Vagina (tissue), 2 donors: ENCODE measurements at places on chromosomes 5 and 9. TPM values are rescaled to one million over a fixed set of nuclear protein-coding genes. Genes with fewer than 3 reads are reported as not detected.

Gene RAB3C
- 2.5 TPM for total RNA-seq

Gene DOCK8
- 18.4 TPM for total RNA-seq

Gene SLC1A3
- 18.9 TPM for total RNA-seq

Gene LAMC3
- total RNA-seq, result 13.3 TPM

Gene CEL
- total RNA-seq, result 0.74 TPM

Gene MSMP
- total RNA-seq, result not detected

Gene TRIM36
- 2.2 TPM for total RNA-seq

GRCh38 chr5:141515141-141515540, 26.3 kb downstream of the PCDHGC5 start:
- no peak for DNase-seq

GRCh38 chr5:37891832-37892231, 52.0 kb upstream of the GDNF start:
- DNase-seq, result no peak

DNA sequence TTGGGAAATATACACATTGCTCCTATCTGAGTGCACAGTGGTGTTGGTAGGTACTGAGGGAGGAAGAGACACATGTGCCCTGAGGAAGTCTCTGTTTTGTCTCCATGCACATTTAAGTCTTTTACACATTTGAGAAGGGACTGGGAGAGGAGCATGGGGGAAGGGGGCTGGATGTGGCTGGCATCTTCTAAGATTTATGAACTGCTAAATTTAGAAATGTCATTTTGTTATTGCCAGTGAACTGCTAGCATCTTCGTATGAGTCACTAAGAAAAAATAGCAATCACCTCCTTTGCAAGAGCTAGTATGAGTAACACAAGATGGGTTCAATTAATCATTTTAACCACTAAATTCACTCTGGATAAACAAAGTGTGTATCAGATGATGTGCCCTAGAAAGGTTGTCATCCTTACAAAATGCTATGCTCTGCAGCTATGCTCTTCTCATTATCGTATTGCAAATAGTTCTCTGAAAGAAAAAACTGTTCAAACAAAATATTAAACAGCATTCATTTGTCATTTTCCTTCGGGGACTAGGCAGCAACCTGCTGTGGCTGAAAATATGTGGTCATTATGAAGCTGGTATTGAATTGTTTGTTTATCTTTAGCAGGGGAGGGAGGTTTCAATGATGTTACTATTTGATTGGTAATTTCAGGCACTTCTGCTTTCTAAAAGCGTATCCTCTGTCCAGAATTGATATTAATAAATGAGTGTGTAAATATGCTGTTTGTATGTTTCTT, 236.5 kb downstream of the DMRTA1 start:
- DNase-seq, result no peak

GRCh38 chr5:82597437-82597836, 319.3 kb upstream of the RPS23 start:
- no peak for DNase-seq

GRCh38 chr5:2579126-2579525, 172.4 kb downstream of the IRX2 start:
- no peak for DNase-seq

GRCh38 chr5:124104344-124104743, 592.4 kb downstream of the CSNK1G3 start:
- no peak for DNase-seq

DNA sequence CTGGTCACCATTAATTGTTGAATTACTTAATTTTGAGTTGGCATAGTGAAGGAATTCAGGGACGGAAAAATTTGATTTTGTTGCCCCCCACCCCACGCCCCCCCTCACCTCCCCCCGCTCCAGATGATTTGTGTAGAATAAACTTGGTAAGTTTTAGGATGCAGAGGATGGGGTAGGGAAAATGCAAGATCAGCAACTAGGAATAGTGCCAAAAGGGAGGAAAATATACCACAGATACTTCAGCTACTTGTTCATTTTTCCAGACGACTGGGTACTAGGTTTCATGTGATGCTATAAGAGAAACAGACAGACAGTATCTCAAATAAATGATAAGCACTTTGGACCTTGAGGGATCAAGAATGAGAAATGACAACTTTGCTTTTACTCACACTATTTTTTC, 862.2 kb upstream of the SEMA6A start:
- no peak for DNase-seq

- DNase-seq, result no peak
Measured at GRCh38 chr9:116156621-116157314, 3.2 kb downstream of the PAPPA start.

- no peak for DNase-seq
Measured at GRCh38 chr5:91175708-91176107, 207.4 kb downstream of the ARRDC3 start.

DNA sequence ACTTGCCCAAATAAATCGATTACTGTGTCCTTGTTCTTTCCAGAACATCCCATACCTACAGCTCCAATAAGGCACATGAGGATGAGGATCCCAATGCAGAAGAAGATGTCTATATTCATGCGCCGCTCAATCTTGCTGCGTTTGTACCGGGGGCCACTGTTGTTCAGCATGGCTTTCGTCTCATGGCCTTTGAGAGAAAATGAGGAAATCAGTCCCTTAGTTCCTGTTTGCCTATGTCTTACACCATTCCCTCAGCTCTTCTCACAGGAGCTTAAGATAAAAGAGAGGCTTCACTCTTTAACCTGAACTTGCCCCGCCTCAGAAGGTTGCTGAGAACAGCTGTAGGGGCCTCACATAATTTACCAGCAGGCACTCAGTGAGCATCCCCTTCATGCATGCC, 211.6 kb downstream of the ATP10B start:
- DNase-seq, result no peak

GRCh38 chr9:115790520-115790919, 363.1 kb upstream of the PAPPA start:
- DNase-seq, result no peak

DNA sequence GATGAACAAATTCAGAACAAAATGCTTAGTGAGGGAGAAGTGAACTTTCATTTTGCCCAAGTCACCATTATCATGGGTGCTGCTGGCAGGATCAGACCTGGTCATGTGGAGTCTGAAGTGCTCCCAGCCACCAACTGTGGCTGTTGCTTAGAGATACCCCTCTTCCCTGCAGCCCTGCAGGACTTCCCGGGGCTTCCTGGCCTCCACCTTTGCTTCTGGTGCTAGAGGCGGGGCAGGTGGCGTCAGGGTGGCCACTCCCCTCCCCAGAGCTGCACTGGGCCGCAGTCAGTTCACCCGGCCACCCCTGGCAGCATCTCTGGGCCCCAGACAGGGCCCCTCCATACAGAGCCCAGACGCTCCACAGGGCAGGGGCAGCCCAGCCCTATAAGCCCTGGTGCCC, 30.0 kb upstream of the SLC12A7 start:
- no peak for DNase-seq

DNA sequence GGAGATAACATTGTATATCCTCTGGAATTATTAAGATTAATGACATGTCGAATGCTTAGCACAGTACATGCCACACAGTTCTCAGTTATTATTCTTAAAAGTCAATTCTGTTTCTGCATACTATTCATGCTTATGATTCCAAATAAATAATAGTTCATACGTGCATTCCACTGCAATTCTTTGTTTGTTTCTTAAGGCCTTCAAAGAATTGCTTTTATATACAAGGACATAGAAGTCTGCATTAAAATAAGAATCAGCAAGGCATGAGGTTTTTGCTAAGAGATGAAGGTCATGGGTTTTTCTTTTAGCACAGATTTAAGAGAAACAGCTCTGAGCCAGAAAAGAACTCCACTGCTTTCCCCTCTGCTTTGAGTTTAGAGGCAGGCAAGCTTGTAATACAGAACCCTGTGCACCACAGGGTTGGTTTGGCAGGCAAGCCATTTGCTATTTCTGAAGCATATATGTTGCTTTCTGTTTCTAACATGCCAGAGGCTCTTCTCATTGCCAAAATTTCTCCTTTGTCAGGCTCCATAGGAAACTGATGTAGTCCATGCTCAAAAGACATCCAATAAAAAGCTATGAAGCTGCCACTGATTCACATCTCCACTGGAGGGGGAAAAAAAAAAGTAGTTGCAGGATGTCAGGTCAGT, 420.6 kb upstream of the TYRP1 start:
- DNase-seq, result no peak

GRCh38 chr5:96242571-96242970, 190.5 kb downstream of the PCSK1 start:
- no peak for DNase-seq

DNA sequence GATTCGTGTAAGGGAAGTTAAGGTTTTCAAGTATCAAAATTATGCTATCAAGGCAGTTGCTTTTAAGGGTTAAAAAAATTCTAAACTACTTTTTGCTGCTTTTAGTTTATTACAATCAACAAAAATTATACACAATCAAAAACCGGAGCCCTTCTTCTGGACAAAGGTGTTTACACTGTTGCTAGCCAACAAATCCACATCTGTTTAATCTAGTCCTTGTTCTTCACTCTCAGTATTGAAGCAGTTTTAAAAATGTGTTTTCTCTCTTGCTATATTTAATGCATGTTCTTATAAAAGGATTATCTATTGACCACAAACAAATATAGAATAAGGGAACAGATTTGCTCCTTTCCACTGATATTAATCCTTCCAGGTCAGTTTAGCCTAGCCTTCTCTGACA, 2.5 kb downstream of the FEM1C start:
- DNase-seq, result no peak

GRCh38 chr5:61621202-61621650, 289.2 kb downstream of the ZSWIM6 start:
- no peak for DNase-seq

DNA sequence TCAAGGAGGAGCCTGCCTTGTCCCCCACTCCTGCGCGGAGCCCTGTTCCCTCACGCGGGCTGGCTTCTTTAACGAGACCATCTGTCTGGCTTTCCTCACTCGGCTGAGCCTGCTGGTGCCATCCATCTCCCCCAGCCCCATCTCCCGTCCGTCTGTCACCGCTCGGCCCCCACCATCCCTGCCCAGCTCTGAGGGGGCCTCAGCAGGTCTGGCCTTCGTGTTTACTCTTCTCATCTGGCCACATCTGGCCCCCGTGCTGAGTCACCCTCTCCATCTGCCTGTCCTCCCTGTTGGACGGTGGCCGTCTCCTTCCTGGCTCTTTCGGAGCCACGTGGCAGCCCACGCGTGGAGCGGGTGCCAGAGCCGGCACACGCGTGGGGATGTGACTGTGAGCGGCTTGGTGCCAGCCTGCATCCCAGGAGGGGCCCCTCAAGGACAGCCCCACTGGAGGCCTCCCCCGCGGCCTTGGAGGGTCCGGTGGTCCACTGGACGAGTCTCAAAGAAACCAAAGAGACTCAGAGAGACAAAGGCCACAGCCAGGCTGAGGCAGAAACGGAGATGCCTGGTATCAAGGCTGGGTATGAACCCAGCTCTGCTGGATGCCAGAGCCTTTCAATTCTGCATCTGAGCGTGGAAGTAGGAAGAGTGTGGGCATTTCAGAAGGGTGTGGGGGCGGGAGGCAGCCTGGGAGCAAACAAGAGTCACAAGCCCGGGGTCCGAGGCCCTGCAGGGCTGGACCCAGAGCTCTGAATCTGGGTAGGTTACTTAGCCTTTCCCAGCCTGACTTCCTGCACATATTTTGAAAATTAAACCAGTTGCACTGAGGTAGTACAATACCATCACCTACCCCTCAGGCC, 76.7 kb upstream of the UNC5A start:
- no peak for DNase-seq

- DNase-seq, result no peak
Measured at GRCh38 chr5:90598293-90598692, 39.7 kb downstream of the ADGRV1 start.

DNA sequence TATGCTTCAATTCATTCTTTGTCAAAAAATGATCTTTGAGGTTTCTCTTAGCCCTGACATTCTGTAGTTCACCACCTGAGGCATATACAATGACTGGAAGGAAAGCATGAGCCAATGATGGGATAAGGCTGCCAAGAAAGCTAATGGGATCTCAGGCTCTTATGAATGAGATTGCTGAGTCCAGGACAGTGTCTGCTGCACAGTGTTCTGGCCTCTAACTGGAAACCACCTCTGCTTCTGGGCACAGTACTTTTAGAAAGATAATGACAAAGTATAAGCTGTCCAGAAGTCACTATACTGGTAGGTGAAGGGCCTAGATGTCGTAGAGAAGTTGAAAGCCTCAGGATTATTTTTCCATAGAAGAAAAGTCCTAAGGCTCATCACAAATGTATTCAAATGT, 69.1 kb upstream of the PAPPA start:
- no peak for DNase-seq

DNA sequence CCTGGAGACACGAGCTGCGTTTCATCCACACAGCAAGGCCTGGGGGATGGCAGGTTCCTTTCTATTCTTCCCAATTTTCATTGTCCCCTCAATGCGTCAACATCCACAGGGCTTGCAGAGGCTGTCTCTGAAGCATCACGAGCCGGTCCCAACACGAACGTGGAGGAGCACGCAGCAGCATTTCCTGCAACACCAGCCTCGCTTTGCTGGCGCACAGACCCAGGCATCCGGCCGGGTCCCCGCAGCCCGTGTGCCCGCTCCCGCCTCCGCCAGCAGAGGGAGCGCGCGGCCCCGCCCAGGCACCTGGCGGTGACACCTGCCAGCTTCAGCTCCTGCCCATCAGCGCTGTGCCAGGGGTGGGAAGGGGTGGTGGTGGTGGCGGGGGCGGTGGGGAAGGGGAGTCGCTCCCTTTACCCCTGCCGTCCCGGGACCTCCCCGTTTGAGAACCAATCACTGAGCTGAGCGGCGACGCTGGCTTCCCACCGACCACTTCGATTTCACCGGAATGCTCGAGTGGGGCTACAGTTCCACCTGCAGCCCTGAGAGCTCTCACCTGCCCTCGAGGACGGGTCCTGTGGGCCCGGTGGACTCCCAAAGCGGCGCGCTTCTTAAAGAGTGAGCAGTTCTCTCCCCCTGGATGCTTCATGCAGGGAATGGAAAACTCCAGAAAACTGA, 464.5 kb downstream of the ICE1 start:
- DNase-seq, result no peak

GRCh38 chr9:6034954-6035353, 19.5 kb upstream of the RANBP6 start:
- DNase-seq, result no peak

DNA sequence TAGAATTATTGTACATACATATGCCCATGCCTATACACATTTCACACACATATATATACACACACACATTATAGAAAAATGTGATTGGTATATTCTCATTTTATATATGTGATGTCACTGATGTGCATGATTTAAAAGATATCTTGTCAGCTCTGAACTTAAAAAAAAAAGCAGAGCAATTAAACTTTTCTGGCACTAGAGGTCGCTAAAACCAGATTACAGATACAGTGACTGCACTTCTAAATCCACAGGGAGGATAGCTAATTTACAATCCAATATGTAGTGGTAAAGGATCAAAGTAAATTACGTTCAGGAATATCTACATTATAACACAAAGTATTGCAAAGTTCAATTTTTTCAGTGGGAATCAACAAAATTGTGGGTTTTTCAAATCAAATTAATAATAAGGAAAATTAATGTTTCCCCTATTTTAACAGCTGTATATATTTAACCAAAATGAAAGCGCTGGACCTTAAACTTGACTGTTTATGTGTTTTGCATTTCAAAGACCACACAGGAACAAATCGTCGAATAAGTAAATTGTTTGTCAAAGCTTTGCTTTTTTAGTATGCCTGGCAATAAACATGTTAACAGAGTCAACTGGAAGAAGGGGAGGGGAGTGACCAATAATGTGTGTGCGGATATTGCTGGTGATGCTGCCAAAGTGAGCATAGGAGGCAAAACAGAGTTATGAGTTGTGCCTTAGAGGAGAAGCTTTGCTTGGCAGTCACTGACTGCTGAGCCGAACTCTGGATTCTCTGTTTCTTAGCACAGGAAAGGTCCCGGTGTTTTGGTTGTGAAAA, 1201.4 kb upstream of the C9orf72 start:
- no peak for DNase-seq

- no peak for DNase-seq
Measured at GRCh38 chr9:125973547-125973946, 226.4 kb downstream of the PBX3 start.
